ENCODE measurements at places on chromosomes 2 and 18.

DNA sequence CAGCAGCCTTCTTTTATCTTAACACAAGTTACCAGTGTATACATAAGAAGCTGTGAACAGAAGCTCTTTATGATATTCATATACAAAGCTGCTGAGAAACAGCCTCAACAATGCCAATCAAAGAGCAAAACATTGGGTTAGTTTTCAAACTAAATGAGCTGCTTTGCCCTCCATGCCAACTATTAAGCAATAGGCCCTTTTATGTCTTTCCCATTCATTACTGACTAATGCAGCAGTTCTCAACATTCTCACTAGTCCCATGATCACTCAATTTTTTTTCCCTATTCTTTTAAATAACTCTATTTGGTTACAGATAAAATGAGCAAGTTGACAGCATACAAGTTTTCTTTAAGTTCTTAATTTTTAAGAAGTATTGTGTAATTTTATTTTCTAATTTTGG lies 57.9 kb upstream of the FRZB start:
- DNase-seq, result no peak

DNA sequence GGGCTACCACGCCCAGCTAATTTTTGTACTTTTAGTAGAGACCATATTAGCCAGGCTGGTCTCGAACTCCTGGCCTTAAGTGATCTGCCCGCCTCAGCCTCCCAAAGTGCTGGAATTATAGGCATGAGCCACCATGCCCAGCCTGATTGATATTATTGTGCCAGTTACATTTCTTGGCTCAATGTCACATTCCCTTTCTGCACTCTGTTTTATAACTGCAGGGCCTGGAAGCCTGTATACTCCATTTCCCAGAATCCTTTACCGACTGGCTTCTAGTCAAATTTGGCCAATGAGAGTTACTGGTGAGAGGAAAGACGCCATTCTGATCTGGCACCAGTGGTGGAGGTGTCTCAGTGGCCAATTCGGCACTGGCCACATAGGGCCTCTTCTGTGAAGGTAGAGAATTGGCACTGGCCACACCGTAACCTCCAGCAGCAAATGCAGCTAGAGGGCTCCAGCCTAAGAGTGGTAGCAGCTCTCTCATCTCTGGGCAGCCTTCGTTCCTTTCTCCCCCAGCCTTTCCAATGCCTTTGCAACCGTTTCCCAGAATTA lies 16.9 kb upstream of the CFAP36 start:
- DNase-seq, result no peak

DNA sequence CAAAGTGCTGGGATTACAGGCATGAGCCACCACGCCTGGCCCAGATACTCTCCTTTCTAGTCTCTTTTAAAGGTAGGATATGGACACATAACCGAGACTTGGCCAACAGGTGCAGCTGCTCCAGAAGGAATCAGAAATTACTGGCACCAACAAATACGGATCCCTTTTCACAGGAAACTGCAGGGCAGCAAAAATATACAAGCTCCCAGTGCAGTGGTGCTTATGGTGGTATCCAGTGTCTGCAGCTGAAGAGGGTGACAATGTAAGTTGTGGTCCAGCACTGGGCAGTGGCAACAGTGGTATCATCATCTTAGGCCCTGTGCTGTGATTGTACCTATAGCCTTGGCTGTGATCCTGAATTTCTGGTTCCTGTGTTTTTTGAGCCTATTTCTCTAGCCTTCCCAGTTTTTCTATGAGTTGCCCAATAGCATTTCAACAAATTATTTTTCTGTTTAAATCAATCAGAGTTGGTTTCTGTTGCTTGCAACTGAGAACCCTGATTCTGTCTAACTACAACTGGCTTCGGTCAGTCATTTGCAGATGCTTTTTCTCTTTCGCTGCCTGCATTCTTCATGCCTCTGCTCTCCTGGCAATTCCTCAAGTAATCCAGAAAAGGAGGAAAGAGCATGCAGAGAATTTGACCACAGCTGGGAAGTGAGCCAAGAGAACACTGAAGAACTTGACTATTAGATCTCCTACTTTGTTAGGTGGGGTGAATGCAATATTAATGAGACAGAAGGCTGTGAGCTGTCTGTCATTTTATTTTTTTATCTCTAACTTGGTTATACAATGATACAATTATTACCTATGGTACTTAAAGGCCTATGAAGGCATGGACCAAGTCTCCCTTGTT lies 30.8 kb upstream of the EML4 start:
- DNase-seq, result no peak

DNA sequence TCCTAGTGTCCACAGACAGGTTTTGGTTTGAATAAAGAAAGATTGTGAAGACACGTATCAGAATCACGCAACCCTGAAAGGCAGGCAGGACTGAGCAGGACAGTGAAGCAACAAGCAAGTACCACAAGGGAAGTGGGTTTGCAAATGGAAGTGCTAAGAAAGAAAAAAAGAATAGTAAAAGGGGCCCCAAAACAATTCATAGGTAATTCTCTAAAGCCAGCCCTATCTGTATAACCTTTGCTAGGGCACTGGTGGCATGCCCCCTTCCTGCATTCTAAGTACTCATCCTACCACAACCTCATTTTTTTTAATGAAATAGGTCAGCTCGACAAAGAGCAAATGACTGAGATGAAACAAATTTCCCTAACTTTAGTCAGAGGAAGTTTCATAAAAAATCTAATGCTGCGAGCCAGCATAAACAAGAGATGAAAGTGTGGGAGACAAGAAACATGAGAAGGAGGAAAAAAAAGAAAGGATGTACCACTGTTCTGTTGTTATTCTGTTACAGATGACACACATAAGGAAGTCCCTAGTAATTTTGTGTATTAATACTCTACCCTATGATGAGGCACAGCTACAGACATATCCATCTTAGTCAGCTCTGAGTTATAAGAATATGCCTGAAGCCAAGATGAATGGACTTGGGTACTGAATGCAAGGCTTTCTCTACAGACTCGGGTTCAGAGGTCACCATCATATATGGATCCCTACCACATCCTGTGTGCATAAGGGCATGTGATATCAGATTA lies 32.2 kb downstream of the IKZF2 start:
- no peak for DNase-seq

DNA sequence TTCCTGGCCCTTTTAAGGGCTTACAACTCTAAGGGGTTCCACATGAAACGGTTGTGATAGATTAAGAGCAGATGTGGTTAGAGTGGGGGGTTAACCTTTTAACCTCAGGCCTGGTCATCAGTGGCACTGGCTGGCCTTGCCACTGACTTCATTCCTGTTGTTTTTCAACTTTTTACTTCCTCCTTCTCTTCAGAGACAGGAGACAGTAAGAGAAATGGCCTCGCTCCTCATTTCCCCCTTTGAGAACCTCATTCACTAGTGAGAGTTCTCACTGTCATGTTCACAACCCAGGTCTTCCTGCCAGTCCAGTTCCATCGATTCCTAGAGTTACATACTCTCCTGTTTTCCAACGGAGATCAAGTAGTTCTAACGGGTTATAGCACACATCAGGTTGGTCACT lies 101.6 kb upstream of the SLC1A4 start:
- no peak for DNase-seq

- no peak for DNase-seq
These were observed 186.1 kb upstream of the STON1 start for GRCh38 chr2:48343571-48344440.

DNA sequence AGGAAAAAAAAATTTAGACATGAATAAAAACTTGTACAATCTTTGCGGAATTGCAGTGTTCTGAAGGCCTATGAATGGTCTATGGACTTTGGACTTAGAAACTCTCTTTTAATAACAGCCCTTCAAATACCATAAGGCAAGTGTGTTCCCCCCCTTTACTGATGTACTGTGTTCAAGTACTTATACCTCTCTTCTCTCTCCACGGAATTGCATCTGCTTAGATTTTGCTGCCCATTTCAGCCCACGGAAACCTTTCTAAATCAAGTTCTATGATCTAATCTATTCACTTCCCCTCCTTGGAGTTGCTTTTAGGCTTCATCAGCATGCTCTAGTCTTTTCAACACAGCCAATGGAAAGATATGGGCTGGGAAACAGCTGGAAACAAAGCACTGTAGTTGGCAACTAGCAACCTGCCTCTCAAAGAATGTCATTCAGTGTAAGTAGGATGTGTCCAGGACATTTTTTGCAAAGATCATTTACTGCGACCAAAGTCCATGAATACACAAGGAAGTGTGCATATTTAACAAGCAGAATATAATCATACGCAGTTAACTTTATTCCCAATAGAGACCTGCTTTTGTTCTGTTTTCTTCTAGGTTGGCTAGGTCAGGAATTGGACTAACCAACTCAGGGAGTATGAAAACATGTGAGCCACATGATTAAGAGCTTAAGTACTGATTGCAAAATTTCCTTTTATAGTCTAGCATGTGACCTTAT lies 58.0 kb downstream of the SLC40A1 start:
- no peak for DNase-seq

GRCh38 chr2:78162202-78162601 lies 640.0 kb upstream of the LRRTM4 start:
- DNase-seq, result no peak

DNA sequence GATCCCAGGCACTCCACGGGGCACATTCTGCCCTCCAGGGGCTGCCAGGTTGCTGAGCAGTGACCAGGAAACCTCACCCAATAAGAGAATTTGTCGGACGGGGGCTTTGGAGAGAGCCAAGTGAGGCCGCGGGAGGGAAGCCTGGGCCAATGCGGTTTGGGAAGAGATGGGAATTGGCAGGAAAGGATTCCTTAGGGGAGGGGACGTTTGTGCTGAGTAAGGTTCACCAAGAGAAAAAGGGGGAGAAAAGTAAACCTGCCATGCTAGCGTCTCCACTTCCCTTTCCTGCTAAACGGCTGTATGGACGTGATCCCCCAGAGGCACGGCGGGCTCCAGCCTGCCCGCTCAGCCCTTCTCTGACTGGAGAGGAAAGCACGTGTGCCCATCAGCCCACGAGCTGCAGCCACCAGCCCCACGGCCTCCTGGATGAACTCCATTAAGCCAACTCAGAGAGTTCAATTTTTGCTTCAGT lies 194.4 kb upstream of the ID2 start:
- no peak for DNase-seq

- no peak for DNase-seq
These were observed 180.3 kb upstream of the ETAA1 start for GRCh38 chr2:67216881-67217280.

DNA sequence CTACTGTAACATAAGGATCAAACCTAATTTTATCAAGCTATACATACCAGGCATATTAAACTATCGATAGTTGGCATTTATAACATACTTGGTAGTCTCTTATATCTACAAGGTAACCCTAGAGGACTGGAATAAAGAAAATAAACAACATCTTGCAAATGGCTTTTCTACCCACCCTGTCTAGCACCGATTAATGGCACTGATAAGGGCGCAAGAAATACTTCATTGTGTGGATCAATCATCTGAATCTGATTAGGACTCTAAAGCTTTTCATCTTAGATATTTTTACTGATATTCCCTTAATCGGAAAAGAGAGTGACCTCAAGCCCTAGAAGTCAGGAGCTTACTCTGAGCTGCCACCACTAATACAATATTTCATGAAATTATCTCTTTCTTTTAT lies 1461.7 kb upstream of the PIK3C3 start:
- DNase-seq, result no peak

DNA sequence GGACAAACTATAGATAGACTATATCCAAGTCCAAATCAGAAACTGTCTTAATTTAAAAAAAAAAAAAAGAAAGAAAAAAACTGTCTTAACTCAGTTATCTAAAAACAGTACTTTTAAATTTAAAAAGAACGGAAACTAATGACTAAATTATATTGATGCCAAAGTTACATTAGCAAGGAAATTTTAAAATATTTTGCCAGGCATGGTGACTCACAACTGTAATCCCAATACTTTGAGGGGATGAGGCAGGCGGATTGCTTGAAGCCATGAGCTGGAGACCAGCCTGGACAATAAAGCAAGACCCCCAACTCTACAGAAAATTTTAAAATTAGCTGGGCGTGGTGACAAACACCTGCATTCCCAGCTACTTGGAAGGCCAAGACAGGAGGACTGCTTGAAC lies 30.9 kb downstream of the MEMO1 start:
- DNase-seq, result no peak

DNA sequence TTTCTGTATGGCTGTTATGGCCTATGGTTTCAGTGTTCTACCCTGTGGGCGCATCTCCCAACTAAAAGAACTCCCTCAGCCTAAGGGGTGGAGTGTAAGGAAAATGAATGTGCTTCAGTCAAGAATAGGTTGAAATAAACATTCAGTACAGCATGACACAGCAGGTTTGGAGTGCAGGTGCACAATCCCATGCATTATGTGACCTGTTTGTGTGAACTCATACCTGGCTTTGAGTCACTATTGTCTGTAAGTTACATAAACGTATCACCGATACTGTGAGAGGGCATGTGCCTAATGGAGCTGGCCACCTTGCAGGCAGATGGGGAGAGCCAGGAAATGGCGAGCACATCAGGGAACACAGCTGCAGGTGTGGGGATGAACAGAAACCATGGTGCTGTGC lies 216.0 kb downstream of the DSEL start:
- no peak for DNase-seq

DNA sequence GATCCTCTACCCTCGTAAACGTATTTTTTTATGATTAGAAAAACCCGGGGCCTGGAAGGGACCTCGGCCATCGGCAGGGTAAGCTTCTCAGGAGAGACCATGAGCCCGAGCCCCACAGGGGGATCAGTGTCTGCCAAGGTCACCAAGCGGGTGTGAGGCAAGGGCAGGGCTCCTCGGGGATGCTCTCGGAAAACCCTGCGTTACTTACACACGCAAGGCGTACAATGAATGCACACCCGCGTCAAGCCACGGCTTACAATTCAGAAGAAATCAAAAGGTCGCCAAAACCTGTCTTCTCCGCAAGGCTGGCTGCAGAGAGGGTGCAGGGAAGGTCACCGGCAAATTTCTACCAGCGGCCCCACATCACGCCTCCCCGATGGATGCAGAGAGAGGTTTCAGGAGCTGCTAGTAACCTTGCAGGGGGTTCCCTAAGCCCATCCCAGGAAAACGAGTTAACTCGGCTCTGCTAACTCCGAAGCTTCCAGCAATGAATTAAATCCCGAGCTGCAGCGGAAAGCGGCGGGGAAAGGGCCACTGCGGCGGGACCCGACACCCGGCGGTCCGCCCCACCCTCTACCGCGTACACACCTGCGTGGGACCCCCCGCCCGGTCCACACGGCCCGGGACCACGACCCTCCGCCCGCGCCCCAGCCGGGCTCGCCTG lies 638 bp downstream of the ST3GAL5 start:
- no peak for DNase-seq

- no peak for DNase-seq
These were observed 130.5 kb upstream of the REG3G start for GRCh38 chr2:78895022-78895421.

GRCh38 chr2:220999356-220999755 lies 572.7 kb downstream of the EPHA4 start:
- no peak for DNase-seq

- DNase-seq, result no peak
These were observed 221.8 kb upstream of the RBMS1 start for GRCh38 chr2:160715428-160715827.

GRCh38 chr2:28419443-28420270 lies 27.0 kb downstream of the FOSL2 start:
- DNase-seq, result no peak

GRCh38 chr18:30544141-30544540 lies 498.4 kb downstream of the DSC3 start:
- DNase-seq, result no peak

Measured in activated CD8-positive, alpha-beta memory T cell treated with anti-CD3 and anti-CD28 coated beads for 4 hours (primary cell).